ENCODE measurements at places on chromosomes 7 and 10. TPM values are rescaled to one million over a fixed set of nuclear protein-coding genes. Genes with fewer than 3 reads are reported as not detected.
A peak's percentile ranks its signal among the peaks of the same experiment; 100 is the strongest.

DNA sequence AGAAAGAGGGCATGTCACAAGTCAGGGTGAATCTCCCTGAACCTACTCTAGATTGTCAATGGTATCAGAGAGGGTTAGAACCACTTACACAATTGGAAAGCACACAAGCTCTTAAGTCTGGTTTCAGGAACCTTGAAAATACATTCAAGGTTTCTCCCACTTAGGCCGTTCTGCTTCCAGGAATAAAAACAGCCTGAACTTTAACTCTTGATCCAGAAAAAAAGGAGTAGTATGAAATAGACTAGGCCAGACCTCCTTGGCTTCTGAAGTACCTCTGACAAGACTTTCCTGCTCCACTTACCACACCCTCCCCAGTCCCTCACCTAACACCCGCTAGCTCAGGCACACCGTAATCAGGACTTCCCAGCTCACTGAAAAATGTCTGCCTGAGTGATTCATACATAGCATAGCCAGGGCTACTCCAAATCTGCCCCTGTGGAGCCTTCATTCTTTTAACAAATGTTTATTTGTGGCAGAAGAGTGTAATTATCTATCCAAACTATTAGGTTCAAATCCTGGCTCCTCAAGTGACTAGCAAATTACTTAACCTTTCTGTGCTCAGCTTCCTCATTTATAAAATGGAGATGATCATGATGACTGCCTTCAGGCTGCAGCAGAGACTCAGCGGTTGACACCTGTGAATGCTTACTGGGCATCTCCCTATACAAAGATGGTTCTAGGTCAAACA lies 30.3 kb upstream of the IL6 start:
- no peak for DNase-seq

DNA sequence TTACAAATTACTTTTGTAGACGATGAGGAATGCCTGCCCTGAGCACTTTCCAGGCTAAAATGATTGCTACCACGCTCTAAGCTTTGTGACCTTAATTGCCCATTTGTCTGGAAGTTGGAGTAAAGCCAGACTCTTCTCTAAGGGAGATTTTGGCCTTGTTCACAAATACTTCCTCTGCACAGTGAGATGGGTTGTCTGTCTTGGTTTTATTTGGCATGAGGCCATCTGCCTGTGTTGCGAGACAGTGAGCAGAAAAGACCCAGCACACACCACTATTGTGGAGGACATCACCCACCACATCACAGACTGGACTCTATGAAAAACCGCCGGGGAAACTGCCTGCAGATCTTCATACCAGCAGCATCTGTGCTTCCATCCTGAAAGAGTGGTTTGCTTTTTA lies 138.4 kb downstream of the BICC1 start:
- DNase-seq = peak; percentile 48

- no peak for DNase-seq
Measured at GRCh38 chr7:51249187-51249945, 67.2 kb downstream of the COBL start.

DNA sequence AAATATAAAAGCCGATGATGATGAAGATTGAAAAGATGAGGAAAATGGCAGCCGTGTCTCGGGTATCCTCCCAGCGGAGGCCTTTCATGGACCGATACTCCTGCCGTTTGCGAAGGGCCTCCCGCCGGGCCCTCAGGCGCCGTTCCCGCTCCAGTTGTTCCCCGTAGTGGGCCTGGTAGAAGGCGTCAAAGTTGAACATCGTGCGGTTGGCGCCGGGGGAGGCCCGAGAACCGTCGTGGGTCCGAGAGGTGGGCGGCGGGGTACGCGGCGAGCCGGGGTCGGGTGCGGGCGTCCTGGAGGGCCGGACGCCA lies 553 bp downstream of the DNAJC30 start:
- DNase-seq = no peak

DNA sequence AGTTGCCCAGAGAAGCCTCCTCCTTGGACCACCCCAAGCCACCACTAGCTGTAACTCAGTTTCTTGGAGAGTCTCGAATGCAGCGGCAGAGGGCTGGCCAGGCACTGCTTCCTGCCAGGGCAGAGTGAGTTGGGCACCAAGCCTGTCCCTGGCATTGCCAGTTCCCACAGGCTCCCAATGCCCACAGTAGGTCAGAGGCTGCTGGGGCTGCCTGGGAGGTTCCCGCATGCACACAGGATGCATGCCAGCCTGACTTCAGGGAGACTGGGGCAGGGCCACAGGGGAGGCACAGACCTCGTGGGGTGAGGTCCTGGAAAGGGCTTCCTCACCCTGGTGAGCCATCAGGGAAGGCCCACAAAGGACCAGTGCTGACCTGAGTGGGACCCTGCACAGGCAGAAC lies 152.8 kb downstream of the ZNF248 start:
- no peak for DNase-seq

- DNase-seq = peak; percentile 29
Measured at GRCh38 chr7:155804897-155805825, 7.1 kb downstream of the SHH start.

- no peak for DNase-seq
Measured at GRCh38 chr7:41175435-41175834, 527.5 kb downstream of the INHBA start.

DNA sequence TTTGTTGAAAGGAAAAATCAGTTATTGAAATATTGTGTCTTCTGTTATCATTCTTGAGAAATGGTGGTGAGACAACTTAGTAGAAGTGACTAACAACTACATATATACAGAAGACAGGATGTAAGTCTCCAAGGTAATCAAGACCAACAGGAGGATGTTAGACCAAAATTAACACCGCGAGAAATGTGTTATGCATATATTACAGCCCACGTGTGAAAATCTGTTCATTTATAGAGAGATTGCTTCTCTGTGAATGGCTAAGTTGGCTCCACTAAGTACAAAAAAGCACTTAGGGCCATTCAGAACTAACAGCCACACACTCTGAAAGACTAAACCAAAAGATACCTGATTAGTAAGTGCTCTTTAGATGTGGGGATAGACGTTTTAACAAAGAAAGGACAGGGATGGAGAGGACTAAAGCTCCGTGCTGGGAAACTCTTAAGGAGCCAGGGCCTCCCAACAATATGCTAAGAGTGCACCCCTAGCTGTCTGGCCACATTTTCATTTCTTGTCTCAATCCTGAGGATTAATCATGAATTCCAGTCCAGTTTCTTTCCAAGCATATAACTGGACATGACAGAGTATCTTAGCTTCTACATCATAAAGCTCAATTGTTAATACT lies 26.5 kb downstream of the HDAC9 start:
- no peak for DNase-seq

- no peak for DNase-seq
Measured at GRCh38 chr10:45375101-45375500, 1.1 kb downstream of the ALOX5 start.

GRCh38 chr7:33711231-33712019 lies 193.9 kb upstream of the BMPER start:
- no peak for DNase-seq

- DNase-seq = no peak
Measured at GRCh38 chr7:158740657-158741293, 36.2 kb upstream of the NCAPG2 start.

GRCh38 chr10:51389415-51390321 lies 309.7 kb downstream of the CSTF2T start:
- peak; percentile 28 for DNase-seq

GRCh38 chr7:121313793-121314676 lies 14.8 kb upstream of the WNT16 start:
- no peak for DNase-seq

DNA sequence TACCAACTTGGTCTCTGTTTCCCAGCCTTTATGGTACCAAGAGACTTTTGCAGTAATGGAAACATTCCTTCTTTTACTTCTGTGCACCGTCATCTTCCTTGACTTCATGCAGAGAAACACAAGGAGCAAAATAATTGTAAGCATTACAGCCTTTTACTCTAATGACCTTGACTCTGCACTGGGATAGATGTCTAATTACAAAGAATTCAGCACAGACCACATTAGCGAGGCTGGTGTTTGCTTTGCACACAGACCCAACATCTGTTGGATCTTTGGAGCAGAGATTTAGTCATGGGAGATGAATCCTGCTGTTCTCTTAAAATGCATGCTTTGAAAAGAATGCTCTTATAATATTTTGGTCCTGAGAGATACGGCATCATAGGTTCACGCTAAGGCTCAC lies 261.6 kb downstream of the TWIST1 start:
- no peak for DNase-seq

GRCh38 chr7:105650382-105650970 lies 69.2 kb upstream of the EFCAB10 start:
- no peak for DNase-seq

DNA sequence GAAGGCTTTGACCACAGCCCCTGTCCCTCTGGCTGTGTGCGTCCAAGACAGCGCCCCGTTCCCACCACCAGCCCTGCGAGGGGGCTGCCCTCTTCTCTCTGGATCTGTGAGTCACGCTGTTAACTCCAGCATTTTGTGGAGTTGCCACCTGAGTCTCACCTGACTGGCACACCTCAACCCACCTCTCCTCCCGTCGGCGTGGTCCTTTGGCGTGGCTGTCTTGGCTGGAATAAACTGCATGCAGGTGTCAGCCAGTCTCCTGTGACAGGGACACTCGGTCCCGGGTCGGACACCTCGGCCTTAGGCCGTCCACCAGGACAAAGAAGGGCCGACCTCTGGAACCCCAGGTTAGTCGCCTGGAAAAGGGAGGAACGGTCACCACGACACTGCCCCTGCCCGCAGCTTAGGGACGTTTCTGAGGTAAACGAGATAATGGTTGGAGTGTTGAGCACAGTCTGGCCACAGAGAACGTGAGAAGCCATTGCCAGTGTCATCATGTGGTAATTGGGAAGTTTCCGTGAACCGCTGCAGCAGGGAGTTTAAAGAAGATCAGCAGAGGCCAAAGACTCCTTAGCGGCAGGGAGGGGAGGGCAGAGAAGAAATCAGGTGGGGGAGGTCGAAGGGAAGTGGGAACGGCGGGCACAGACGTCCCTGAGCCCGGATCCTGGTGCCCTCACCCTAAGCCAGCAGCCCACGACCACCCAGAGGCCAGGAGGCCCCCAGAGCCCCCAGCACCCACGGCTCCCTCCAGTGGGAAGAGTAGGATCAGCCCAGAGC lies 73.6 kb upstream of the FAM20C start:
- DNase-seq = no peak

DNA sequence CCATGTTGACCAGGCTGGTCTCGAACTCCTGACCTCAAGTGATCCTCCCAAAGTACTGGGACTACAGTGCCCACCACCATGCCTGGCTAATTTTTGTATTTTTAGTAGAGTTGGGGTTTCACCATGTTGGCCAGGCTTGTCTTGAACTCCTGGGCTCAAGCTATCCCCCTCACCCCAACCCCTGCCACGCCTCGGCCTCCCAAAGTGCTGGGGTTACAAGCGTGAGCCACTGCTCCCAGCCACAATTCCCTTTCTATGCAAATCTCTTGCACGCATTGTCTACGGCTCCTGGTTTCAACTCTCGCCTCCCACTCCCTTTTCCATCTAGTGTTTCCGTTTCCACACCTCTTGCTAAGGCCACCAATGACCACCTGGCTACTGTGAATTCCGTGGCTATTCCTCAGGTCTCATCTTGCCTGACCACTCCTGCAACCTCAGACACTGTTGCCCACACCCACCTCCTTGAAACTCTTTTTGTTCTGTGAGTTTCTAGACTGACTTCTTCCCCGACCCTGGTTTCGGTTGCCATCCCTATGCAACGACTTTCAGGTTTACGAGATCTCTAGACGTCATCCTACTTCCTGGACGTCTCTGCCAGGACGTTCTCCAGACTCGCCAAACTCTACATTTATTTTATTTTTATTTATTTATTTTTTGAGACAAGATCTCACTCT lies 3.4 kb downstream of the CLDN3 start:
- no peak for DNase-seq

DNA sequence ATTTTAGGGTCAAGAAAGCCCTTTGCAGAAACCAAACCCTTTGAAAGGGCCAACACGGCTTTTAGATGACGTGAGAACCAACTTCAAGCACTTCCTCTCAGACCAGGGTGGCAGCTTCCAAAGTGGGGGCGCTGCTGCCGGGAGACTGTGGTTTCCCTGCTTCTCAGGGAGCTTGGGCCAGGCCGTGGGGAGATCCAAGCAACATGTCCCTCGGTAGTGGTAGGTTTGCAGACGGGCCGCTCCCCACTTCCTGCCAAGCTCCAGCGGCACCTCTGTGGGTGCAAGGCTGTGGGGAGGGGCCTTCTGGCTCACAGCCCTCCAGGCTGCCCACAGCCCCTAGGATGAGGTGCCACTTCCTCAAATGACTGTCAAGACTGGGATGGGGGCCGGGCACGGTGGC lies 132.4 kb downstream of the FAM53B start:
- DNase-seq = no peak

- no peak for DNase-seq
Measured at GRCh38 chr7:69615685-69616084, 17.4 kb downstream of the AUTS2 start.

- no peak for DNase-seq
Measured at GRCh38 chr7:137539111-137539715, 195.7 kb upstream of the PTN start.

- DNase-seq = no peak
Measured at GRCh38 chr10:27448921-27449320, 55.2 kb upstream of the RAB18 start.

GRCh38 chr10:78247821-78248220 lies 214.2 kb downstream of the RPS24 start:
- no peak for DNase-seq

GRCh38 chr7:150835019-150835418 lies 17.3 kb upstream of the AOC1 start:
- no peak for DNase-seq

- DNase-seq = no peak
Measured at GRCh38 chr7:46229409-46229808, 308.3 kb upstream of the IGFBP3 start.

DNA sequence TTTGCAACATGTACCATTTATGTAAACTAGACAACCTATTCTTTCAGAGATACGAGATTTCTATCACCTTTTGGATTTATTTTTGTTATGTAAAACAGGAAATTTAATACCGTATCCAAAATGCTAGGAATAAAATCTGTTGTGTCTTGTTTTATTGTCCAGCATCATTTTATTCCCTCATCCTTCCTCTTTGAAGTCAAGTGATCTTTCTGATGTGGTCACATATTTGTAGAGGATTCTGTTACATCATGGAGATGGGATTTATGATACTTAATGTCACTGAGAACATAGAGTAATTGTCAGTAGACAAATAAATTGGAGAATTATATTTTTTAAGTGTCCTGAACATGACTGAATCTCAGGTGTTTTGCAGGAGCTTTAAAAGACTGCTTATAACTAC lies 64.7 kb downstream of the ZNF277 start:
- DNase-seq = no peak

The TUBB8 gene
- polyA plus RNA-seq = not detected

The RGS10 gene
- polyA plus RNA-seq = 56.2 TPM

The ZNF425 gene
- 3.8 TPM for polyA plus RNA-seq

The DMBT1 gene
- polyA plus RNA-seq = not detected

The OGA gene
- 93.3 TPM for polyA plus RNA-seq

The VSTM4 gene
- 48.5 TPM for polyA plus RNA-seq

The TEX47 gene
- not detected for polyA plus RNA-seq

The ECHDC3 gene
- polyA plus RNA-seq = 4.0 TPM

The EEPD1 gene
- polyA plus RNA-seq = 16.4 TPM

The PLEKHS1 gene
- polyA plus RNA-seq = 0.44 TPM

The THSD7A gene
- 4.6 TPM for polyA plus RNA-seq

The MTERF1 gene
- polyA plus RNA-seq = 13.3 TPM

The IKZF1 gene
- 1.2 TPM for polyA plus RNA-seq

The LDB1 gene
- not detected for polyA plus RNA-seq

The AASS gene
- polyA plus RNA-seq = 21.9 TPM
